Fibroblast of skin of left quadriceps (primary cell): ENCODE measurements at places on chromosomes 13 and 19.

DNA sequence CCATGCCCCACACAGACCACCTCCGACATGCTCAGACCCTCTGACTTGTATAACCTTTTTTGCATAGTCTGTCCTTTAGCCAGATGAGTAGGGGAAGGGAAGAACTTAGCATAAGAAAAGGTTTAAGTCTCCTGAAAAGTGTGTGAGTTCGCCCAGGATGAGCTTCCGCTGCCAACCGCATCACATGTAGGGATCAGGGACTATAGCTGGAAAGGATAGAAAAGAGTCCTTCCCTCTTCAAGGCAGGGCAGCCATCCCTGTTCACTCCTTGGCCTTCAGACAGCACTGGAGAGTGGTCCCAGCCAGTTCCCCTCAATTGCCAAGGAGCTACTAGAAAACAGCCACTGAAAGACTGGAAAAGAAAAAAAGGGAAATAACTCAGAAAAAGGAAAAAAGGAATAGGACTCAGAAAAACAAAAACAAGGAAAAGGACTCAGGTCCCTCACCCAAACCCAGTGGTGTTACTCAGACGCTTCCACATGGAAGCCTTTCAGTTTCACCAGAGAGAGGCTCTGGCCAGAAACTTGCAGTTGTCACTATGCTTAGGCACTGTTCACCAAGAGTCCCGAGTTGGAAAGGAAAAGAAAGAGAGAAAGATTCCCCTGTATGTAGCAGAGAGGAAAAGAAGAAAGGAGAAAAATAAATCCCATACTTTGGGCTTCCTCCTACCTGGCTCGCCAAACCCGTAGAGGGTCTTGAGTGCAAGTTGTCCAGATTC lies 5.6 kb upstream of the TM9SF2 start:
- no peak for DNase-seq

DNA sequence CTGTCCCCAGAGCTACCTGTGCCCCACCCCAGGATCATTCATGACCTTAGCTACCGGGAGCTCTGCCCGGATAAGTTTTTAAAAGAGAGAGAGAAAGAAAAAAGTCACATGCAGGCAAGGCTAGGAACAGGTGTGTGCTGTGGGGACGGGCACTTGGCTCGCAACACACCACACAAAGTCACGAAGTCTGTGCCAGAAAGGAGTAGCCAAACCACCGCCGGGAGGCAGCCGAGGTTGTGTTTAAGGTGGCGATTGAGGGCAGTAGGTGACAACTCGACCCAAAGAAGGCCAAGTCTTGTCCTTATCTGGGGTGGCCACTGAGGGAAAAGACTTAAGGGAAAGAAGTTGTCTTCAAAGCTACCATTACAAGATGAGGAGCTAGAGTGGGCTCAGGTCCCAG lies 4.6 kb upstream of the TSHZ3 start:
- no peak for DNase-seq

GRCh38 chr13:67151652-67152051 lies 78.5 kb downstream of the PCDH9 start:
- DNase-seq = no peak

- DNase-seq = peak; percentile 0
These were observed 133.9 kb downstream of the AKAP11 start for GRCh38 chr13:42405665-42406390.

DNA sequence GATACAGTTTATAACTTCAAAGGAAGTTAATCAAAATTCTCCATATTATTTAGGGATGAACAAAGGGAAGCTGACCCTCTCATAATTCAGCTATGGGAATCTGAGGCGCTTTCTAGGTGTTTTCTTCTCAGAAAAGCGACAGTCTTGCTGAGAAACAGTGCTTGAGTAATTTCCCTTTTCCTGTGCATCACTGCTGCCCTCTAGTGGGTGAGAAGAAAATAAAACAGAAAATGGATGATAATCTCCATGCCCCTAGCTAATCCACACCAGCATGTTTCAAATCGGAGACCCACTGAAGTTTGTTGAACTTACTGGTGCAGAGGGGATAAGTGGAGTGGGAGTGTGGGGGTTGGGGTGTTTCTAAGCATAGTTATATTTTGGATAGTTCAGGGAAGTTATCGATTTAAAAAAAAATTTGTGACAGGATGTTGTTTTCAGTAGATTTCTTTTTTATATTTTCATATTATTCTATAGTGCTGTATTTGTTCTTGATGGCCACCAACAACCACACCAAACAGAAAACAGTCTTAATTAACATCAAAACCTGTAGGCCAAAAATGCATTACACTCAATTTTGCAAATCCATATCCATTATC lies 21.4 kb downstream of the LCP1 start:
- peak; percentile 37 for DNase-seq

- no peak for DNase-seq
These were observed 465.9 kb upstream of the ATXN8OS start for GRCh38 chr13:69641773-69642172.

DNA sequence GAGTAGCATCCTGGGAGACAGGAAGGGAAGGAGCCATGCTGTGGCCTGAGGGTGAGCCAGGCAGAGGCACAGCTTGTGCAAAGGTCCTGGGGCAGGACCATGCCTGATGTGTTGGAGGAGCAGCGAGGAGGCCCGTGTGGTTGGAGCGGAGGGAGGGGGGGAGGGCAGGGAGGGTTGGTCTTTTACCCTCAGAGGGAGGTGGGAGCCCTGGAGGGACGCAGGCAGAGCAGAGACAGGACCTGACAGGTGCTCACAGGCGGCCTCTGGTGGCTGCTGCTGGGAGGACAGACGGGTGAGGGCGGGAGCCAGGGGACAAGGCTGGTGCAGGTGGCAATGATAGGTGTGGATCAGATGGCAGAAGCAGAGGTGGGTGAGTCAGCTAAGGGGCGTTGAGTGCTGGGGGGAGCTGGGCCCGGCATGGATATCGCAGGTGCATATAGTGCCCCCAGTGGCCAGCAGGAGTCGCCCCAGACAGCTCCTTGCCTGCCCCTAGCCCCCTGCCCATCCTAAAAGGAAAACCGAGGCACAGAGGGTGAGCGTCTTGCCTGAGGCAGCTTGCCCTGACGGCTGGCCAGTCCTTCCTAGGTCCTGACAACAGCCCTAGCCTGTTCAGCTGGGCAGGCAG lies 9.8 kb upstream of the GNA15 start:
- no peak for DNase-seq

GRCh38 chr13:42574435-42575311 lies 721 bp downstream of the TNFSF11 start:
- no peak for DNase-seq

GRCh38 chr13:50543782-50544181 lies 299.7 kb downstream of the DLEU7 start:
- DNase-seq = peak; percentile 84

- DNase-seq = no peak
These were observed 3.5 kb downstream of the CEACAM4 start for GRCh38 chr19:41623360-41623759.

DNA sequence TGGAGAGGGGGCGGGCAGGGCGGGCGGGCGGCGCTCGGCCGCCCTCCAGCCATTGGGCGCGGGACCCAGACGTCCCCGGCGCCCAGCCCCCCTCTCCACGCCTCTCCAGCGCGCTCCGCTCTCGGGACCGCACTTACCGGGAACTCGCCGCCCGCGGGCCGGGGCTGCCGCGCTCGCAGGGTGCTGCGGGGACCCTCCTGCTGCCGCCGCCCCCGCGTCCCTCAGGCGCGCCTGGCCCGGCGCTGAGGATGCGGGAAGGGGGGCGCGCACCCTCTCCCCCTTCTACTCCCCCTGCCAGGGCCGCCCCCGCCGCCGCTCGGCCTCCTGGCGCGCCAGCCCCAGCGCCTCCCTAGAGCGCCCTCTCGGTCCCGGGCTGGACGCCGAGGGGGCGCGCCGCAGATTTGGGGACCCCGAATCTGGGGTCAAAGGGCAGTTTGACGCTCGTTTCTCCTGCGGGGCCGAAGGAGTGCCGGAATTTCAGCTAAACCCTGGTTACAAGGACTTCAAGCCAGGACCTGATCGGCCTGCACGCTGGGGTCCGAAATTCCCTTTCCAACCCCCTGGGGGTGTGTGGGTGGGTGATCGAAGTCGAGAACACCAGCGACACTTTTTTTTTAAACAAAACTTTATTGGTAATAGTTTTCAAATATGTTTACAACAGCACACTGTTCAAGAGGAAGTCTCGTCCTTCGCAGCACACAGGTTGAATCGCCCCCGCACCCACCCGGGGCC lies 696 bp upstream of the SAMD1 start:
- peak; percentile 36 for DNase-seq

- DNase-seq = no peak
These were observed 86.1 kb downstream of the TEX26 start for GRCh38 chr13:31018511-31018910.

DNA sequence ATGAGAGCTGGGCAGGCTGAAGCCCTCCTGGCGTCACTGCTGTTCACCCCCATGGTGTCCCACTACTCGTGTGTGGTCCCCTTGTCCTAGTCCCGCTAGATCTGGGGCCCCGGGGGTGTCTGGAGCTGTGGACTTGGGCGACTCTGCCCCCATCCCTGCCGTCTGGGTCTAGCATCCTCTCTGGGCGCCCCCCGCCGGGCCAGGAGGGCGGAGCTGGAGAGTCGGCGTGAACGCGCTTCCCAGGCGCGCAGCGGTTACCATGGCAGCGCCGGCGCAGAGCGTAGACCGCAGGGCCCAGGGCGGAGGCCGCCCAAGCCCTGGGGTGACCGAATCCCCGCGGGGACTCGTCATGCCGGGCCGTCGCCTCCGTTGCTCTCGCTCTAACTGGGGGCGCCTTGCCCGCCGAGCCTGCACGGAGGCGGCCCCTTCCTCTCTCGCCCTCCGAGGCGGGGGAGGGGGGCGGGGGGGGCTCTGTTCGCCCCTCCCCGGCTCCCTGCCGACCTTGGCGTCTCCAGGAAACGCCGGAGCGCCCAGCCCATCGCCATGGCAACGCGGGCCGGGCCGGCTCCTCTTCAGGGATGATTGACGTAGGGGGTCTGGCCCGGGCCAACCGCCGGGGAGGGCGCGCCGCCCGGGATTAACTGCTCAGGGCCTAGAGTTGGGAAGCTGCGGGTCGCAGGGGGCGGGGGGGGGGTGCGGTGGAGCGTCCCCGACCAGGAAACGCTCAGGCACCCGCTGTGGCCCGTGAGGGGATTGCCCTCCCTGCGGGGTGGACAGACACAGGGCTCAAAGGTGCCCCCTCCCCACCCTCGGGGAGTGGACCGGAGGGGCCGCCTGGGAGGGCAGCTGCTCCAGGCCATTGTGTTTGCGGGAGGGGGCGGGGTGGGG lies 8.9 kb downstream of the ISYNA1 start:
- peak; percentile 70 for DNase-seq

GRCh38 chr19:45171211-45171623 lies 6.8 kb downstream of the TRAPPC6A start:
- no peak for DNase-seq

DNA sequence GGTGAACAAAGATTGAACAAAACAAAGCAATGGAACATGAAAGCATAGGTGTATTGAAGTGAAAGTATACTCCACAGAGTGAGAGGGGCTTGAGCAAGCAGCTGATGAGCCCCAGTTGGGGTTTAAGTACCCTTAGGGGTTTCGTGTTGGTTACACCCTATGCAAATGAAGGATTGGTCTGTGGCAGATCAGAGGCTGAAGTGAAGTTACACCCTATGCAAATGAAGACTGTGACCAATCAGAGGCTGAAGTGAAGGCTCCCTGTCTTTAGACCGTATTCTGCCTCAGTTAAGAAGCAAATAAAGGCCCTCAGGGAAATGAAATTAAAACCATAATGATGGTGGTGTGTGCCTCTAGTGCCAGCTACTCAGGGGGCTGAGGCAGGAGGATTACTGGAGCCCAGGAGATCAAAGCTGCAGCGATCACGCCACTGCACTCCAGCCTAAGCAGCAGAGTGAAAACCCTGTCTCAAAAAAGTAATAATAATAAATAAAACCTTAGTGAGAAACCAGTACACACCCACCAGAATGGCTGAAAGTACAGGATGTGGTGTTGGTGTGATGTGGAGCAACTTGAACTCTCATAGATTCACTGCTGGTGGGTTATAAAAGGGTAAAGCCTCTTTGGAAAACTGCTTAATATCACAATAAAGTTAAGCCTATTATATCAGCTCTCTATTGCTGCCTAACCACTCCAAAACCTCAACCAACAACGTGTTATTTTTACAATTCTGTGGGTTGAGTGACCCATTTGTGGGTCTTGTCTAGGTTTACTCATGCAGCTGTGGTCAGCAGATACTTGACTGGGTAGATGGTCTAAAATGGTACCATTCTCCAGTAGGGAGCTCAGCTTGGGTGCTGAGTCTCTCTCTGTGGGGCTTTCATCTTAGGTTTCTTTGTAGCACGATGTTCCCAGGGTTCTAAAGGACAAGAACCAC lies 12.8 kb upstream of the UPF3A start:
- DNase-seq = no peak

DNA sequence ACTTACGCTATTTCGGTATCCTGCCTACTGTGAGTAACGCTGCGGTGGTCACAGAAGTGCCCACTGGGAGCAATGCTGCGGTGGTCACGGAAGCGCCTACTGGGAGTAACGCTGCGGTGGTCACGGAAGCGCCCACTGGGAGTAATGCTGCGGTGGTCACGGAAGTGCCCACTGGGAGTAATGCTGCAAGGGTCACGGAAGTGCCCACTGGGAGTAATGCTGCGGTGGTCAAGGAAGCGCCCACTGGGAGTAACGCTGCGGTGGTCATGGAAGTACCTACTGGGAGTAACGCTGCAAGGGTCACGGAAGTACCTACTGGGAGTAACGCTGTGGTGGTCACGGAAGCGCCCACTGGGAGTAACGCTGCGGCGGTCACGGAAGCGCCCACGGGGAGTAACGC lies 52.1 kb upstream of the SOX1 start:
- no peak for DNase-seq

DNA sequence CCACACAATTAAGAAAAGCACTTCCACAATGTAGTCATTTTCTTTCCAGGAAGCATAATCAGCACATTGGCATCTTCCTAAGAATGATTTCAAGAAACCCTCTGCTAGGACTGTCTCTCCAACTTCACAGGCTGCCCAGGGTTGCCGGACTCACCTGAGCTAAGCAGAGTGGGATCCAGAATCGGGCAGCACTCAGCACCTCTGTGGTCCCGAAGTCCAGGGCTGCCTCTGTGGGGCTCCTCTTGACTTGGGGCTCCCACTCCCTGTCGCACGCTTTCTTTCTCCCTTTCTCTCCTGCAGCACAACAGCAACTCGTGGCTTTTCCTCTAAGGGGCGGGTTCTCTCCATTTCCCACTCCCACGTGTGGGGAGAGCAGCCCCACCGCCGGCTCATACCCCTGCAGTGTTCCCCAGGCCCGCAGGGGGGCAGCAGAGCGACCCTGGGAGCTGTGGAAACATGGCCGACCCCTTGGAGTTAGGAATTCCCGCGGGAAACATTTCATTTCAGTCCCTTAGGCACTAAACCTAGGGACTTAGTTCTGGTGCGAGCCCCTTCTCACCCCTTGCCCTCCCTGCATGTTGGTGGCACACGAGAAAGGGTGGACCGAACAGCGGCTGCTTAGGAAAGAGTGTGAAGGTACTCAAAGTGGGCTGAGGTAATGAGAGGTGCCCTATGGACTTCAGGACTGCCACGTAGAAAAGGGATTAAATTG lies at the start of gene TMEM272:
TMEM272 (minus strand) TSS at position 316 of the 712 bp plus-strand sequence. CDS start 6,647 bp downstream, outside the sequence.
- no peak for DNase-seq
